HFFc6 (cell line): ENCODE measurements at places on chromosomes 3 and 15. TPM values are rescaled to one million over a fixed set of nuclear protein-coding genes. Genes with fewer than 3 reads are reported as not detected.
A peak's percentile ranks its signal among the peaks of the same experiment; 100 is the strongest.

- H3K4me3 ChIP-seq: no peak overlapping the region
- peaks cover 3% of the 10 kb centered on the region; the same call in 1 of the 2 replicates for H3K27me3 ChIP-seq
- H3K4me1 ChIP-seq: peaks cover 61% of the 10 kb centered on the region
These were observed 13.2 kb downstream of the SMAD6 start for GRCh38 chr15:66715181-66715624.

DNA sequence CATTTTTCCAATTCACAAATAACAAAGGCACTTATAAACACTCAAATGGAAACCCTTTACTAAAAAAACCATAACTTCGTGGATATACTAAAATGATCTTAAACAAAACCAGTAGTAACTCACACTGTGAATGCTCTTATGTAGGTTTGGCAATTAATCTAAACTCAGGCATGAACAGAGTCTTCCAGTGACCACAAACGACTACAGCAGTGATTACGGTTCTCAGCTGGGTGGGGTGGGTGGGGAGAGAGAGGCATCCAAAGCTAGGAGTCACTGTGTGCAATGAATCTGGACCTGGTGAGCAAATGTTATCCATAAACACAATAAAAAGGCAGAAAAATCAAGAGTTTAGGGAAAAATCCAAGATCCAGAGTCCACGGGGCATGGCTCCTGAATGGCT is 21.3 kb downstream of the SLC12A8 start:
- no peak overlapping the region for H3K4me3 ChIP-seq
- peaks cover 1% of the 10 kb centered on the region; the same call in 1 of the 2 replicates for H3K27me3 ChIP-seq
- H3K27ac ChIP-seq: no peak overlapping the region

- no peaks in the 10 kb centered on the region; the same call in 1 of the 2 replicates for H3K27me3 ChIP-seq
- no peak overlapping the region for H3K27ac ChIP-seq
- H3K36me3 ChIP-seq: no peaks in the 10 kb centered on the region
- H3K4me1 ChIP-seq: peaks cover 45% of the 10 kb centered on the region
- DNase-seq: peak; percentile 52
- H3K4me3 ChIP-seq: no peak overlapping the region
These were observed 29.1 kb upstream of the PDZRN3 start for GRCh38 chr3:73653877-73654276.

DNA sequence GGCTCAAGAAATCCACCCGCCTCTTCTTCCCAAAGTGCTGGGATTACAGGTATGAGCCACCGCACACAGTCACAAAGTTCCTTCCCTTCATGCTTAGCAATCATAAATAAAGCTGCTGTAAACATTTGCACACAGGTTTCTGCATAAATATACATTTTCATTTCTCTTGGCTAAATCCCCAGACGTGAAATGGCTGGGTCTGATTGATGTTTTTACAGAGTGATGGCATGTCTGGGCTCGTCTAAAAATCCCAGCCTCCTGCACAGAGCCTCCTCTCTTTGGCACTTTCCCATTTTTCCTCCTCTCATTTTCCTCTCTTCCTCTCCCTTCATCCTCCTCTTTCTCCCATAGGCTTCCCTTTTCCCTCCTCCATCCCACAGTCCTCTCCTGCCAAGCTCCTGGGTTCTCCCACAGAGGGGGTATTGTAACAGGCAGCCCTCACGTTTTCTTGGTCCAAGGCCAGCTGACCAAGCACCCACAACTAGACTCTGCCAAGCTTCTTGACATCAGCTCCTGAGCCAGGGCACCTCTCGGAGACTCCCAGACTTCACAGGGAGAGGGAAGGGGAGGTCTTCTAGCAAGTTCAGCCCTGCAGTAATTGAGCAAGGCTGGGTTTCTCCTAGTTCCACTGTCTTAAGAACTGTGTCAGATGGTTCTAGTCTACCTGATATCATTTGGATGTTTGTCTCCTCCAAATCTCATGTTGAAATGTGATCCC is 10.5 kb upstream of the PLA2G4E start:
- H3K4me3 ChIP-seq: no peak overlapping the region
- H3K27me3 ChIP-seq: peaks cover 34% of the 10 kb centered on the region
- DNase-seq: no peak

DNA sequence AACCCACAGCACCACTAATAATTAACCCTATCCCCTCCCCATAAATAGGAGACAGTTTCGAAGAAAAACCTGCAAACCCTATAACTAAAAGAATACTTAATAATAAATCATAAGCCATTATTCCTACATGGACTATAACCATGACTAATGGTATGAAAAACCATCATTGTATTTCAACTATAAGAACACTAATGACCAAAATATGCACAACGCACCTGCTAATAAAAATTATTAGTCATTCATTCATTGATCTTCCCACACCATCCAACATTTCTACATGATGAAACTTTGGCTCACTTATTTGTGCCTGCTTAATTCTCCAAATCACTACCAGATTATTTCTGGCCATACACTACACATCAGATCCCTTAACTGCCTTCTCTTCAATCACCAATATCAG is 16.6 kb downstream of the AQP9 start:
- H3K27me3 ChIP-seq: peaks cover 12% of the 10 kb centered on the region
- H3K4me1 ChIP-seq: no peaks in the 10 kb centered on the region
- no peaks in the 10 kb centered on the region for H3K36me3 ChIP-seq
- no peak overlapping the region for H3K27ac ChIP-seq

DNA sequence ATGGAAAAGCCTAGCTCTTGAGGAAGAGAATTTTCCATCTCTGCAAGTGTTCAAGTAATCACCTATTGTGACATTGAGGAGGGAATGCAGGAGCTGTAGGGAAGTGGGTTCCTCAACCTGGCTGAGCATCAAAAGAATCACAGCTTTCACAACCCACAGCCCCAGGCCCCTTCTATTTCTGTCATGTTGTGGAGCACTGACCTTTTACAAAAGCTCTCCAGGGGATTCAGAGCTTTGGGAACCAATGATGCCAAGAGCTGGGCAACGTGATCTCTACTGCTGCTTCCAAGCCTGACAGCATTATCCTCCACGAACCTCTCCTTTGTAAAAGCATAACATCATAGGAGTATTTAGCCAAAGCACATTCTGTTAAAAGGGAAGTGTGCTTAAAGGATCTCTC is 231.1 kb downstream of the ADAMTS9 start:
- no peak for DNase-seq
- H3K27me3 ChIP-seq: peaks cover 2% of the 10 kb centered on the region
- H3K27ac ChIP-seq: no peak overlapping the region
- H3K4me1 ChIP-seq: peaks cover 31% of the 10 kb centered on the region

GRCh38 chr15:58185439-58185838 is 47.3 kb downstream of the AQP9 start:
- no peaks in the 10 kb centered on the region for H3K4me1 ChIP-seq
- DNase-seq: no peak
- no peaks in the 10 kb centered on the region for H3K36me3 ChIP-seq
- H3K27me3 ChIP-seq: peaks cover 32% of the 10 kb centered on the region

GRCh38 chr15:31477301-31477700 is 150.7 kb downstream of the KLF13 start:
- peaks cover 18% of the 10 kb centered on the region for H3K27me3 ChIP-seq
- no peak overlapping the region for H3K27ac ChIP-seq
- peaks cover 12% of the 10 kb centered on the region for H3K4me1 ChIP-seq
- no peaks in the 10 kb centered on the region for H3K36me3 ChIP-seq
- no peak overlapping the region for H3K4me3 ChIP-seq
- DNase-seq: no peak

GRCh38 chr15:45847645-45848044 is 212.8 kb downstream of the SQOR start:
- DNase-seq: no peak
- H3K27me3 ChIP-seq: peaks cover 4% of the 10 kb centered on the region
- H3K27ac ChIP-seq: no peak overlapping the region
- H3K4me1 ChIP-seq: no peaks in the 10 kb centered on the region

- peak overlapping the region; percentile 33 for H3K4me3 ChIP-seq
- peak; percentile 72 for DNase-seq
- peak overlapping the region; percentile 72 for H3K27ac ChIP-seq
- H3K27me3 ChIP-seq: no peaks in the 10 kb centered on the region; the same call in 1 of the 2 replicates
These were observed 26.5 kb downstream of the AKAP13 start for GRCh38 chr15:85406916-85407315.

GRCh38 chr3:111619833-111620232 is 24.7 kb upstream of the ZBED2 start:
- H3K36me3 ChIP-seq: no peaks in the 10 kb centered on the region
- no peak overlapping the region for H3K27ac ChIP-seq
- H3K4me1 ChIP-seq: peaks cover 25% of the 10 kb centered on the region
- no peak overlapping the region for H3K4me3 ChIP-seq
- no peaks in the 10 kb centered on the region; the same call in 1 of the 2 replicates for H3K27me3 ChIP-seq

The GHSR gene
- total RNA-seq: not detected in 3 replicates

The TPRG1 gene
- total RNA-seq: 0.32 TPM in 1 of 3 replicates, not detected in the others

The ATP8B4 gene
- total RNA-seq: 0.31 to 0.63 TPM (median 0.47 TPM) in 3 replicates

The CYP1A2 gene
- not detected in 3 replicates for total RNA-seq

The GABRB3 gene
- total RNA-seq: 0.82 to 5.7 TPM (median 3.6 TPM) in 3 replicates
